ENCODE measurements at places on chromosomes 16 and 17.

- no peak for DNase-seq
Measured at GRCh38 chr17:14843086-14843795, 421.9 kb downstream of the PMP22 start.

GRCh38 chr16:87418644-87419043 is 26.5 kb downstream of the MAP1LC3B start:
- no peak for DNase-seq

DNA sequence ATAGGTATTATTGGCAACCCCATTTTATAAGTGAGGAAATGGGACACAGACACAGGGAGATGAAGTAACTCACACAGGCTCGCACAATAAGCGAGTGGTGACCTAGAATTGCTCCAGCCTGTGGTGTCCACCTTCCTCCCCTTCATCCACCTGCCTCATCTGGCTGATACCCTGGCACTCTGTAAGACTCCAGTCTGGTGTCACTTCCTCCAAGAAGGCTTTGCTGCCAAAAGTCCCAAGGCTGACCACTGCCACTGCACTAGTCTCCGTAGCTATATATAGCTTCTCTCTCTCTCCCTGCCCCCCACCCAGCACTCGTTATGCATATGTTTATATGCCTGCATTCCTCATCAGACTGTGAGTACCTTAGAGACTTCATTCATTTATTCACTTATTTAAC is 66.1 kb upstream of the SREBF1 start:
- DNase-seq, result no peak

GRCh38 chr17:79047291-79047920 is 23.4 kb downstream of the C1QTNF1 start:
- DNase-seq, result peak; percentile 56

DNA sequence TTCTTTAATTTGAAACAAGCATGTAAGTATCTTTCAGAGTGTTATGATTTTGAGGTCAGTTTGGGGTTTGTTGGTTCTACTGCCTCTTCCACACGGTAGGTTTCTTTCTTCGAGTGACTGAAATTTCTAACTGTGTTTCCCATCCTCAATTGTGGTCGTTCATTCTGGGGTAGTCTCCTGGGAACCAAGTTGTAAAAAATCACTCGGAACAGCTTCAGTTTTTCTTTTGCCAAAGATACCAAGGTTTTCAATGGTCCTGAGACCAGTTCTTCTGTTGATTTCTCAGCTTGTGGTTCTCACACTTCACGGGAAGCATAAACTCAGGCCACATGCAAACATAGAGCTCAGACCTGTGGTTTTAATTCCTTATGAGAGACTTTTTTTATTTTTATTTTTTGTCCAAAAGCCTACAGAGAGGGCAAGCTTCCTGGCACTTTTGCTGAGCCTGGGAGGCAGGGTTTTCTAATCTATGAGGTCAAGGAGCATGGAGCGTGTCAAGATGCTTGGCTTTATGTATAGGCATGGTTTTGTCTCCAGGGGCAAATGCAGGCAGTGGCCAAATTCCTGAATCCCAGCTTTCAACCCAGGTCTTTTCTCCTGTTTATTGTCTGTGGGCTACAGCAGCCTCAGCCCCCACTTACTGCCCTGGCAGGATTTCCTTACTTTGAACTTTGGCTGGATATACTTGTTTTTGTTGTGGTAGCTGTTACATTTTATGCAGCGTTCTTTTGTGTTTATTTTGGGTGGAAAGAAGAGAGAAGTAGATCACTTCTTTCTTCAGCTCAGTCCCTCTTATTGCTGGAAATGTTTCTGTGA is 32.9 kb downstream of the HS3ST3A1 start:
- DNase-seq, result no peak

GRCh38 chr16:10929853-10930754 is 12.2 kb downstream of the DEXI start:
- DNase-seq, result no peak

DNA sequence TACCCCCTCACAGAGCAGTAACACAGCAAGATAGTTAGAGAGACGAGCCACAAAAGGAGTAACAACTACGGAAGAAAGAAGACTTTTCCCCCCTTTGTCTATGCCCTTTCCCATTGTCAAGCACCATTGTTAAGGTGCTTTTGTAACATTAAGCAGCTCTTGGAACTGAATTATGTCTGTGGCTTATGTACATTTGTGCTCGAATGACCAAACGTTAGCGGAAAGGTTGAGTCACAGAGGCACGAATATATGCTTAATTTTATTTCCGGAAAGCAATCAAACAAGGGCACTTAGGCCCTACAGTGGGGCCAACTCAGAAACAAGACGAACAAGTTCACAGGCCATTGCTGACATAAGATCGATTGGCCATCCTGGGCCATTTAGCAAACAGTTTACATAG is 109.5 kb downstream of the ANKFN1 start:
- DNase-seq, result no peak

GRCh38 chr17:4948931-4949320 is 596 bp upstream of the PFN1 start:
- DNase-seq, result peak; percentile 91

GRCh38 chr17:30519707-30520106 is 42.5 kb downstream of the GOSR1 start:
- no peak for DNase-seq

GRCh38 chr16:86925067-86925791 is 346.9 kb downstream of the FOXL1 start:
- no peak for DNase-seq

GRCh38 chr17:7260151-7260550 is 2.1 kb downstream of the CLDN7 start:
- peak; percentile 13 for DNase-seq

DNA sequence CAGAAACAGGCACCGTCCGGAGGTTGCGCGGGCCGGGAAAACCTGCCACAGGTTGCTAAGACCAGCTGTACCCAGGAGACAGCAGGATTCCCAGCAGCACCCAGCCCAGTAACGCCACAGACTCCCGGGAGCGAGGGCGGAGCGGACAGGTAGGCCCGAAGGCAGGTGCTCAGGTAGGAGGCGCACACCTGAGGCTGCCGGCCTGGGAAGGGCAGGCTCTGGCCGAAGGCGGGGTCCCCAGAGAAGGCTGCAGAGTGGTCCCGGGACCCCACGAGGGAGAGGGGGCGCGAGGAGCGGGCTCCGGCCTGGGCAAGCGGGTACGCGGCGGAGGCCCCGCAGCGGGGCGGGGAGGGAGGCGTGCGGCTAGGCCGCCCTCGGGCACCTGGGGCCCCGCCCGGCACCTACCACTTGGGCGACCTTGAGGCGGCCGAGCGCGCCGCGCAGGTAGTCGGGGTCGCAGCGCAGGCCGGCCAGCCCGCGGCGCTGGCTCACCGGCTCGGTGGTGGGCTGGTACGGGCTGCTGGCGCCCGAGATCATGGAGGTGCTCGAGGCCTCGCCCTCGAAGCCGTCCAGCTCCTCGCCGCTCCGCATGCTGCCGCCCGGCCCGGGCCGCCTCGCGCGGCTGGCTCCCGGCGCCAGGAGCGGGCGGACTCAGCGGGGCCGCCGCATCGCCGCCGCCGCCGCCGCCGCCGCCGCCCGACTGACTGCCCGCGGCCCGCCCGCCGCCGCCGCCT is 441 bp downstream of the CMTM4 start:
- DNase-seq, result peak; percentile 50

- DNase-seq, result no peak
Measured at GRCh38 chr17:76079535-76079955, 563 bp downstream of the ZACN start.

DNA sequence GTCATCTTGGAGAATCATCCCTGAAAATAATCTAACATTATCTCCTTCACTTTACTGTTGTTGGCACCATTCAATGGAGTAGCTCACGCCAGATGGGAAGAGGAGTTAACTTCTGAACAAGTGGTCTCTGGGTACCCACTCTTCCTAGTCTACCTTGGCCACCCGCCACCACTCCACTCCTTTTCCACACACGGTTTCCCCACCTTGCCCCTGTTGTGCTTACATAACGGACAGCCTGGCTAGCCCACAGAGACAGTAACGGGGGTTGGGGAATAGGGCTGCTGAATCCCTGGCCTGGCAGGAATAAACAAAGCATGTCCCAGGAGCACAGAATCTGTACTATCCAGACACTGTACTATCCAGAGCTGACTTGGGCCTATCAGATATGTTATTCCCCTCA is 3.6 kb upstream of the MXRA7 start:
- peak; percentile 39 for DNase-seq

- DNase-seq, result no peak
Measured at GRCh38 chr17:14755002-14755401, 454.1 kb downstream of the HS3ST3B1 start.

- peak; percentile 63 for DNase-seq
Measured at GRCh38 chr17:61314368-61315078, 85.1 kb upstream of the TBX2 start.

DNA sequence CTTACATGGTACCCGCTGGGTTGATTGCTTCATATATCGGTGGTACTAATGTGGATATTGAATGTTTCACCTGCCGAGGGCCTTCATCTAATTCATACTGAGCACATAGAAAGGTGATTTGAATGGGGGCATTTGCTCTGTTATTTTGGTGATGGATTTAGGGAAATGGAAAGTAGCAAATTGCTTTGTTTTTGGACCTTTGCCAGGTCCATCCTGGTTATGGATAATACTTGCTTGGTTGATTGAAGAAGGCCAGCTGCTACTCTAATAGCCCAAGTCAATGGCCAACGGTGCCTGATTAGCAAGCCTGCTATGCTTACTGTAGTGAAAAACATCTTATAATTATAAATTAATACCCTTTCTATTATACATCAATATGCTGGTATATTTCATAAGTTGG is 253.6 kb downstream of the CDH13 start:
- DNase-seq, result no peak

DNA sequence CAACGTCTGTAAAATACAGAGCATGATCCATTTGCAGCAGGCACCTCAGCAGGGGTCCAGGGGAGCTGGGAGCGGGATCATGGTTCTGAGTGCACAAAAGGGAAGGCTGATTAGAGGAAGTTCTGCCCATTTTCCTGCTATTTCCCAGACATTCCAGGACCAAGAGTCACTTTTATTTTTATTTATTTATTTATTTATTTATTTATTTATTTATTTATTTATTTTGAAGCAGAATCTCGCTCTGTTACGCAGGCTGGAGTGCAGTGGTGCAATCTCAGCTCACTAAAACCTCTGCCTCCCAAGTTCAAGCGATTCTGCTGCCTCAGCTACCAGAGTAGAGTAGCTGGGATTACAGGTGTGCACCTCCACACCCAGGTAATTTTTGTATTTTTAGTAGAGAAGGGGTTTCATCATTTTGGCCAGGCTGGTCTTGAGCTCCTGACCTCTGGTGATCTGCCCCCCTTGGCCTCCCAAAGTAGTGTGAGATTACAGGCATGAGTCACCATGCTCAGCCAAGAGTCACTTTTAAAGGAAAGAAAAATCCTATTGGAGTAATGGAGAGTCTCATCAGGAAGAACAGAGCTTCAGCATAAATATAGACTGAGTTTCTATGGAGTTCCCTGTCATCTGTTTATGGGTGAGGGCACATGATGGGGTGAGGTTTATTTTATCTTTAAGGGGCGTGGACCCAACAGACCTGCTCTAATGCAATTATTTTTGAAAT is 355.2 kb downstream of the HAPSTR1 start:
- no peak for DNase-seq

DNA sequence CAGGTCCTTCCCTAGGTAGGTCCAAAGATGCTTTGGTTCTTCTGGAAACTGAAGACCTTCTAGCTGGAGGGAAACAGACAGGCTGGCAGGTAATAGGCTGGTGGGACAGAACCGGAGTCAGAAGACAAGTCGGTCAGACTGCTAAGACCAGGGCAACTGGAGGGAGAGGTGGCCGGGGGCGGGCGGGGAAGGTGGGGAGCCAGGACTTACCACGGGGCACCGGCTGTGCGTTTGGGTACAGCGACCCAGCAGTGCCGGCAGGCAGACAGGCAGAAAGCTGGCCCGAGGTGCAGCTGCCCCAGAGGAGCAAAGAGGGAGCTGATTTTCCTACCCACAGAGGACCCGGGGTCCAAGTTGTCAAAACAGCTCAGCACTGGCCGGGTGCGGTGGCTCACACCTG is 575 bp downstream of the SLC52A1 start:
- no peak for DNase-seq

DNA sequence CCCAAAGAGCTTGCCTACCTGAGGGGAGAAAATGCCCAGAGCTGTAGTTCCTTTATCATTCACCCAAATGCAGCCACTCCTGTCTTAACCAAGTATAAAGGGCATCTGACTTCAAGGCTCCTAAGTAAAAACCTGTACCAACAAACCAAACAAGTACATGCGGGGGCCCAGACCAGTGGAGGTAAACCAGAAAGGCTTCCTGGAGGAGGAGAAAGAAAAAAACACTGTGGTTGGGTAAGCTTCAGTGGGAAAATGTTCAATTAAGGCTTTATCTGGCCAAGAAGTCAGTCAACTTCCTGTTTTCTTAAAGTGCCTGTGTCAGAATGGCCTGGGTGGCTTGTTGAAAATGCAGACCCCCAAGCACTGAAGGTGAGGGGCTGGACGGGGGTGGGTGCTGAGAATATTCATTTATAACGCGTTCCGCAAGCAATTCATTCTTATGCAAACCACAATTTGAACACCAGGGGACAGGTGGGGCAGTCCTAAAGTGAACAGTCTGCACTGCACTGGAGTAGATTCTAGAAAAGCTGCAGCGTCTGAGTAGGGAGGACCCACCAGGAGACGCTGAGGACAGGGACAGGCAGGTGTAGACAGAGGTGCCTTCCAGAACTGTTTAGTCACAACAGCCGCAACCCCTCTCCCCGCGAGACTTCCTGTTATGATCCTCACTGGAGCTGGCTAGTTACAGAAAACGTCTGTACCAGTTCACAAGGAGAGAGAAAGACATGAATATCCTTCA is 467.1 kb downstream of the SOX9 start:
- no peak for DNase-seq

DNA sequence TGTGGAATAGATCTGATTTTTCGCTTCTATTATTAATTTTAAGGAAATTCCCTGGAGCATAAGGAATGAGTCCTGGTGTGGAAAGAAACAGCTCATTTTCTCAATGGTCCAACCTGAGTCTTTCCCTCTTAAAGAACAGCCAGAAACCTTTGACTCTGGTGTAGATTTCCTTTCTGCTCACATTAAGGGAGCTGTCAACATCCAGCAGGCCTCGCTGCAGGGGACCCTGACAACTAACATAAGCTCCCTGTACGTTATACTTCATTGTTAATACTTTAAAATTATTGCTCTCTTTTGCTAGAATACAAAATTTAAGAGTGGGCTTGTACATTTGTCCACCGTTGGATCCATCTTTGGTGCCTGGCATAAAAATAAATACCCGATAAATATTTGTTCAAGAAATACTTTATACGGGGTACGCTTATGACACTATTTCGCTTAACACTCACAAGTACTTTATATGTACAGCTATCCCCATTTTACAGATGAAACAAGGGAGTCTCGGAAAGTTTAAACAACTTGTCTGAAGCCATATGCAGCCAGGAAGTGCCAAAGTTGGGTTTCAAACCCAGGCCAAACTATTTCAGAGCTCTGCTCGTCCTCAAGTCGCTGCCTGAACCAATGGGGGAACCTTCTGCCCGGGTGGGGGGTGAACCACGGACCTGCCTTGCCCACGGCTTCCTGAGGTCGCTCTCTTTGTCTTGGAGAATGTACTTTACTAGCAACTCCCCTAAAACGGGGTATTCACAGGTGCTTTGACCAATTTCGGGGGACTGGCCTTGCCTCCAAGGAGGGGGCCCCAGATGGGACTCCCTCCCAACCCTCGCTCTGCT is 611 bp downstream of the SMARCE1 start:
- peak; percentile 40 for DNase-seq
